ENCODE measurements at places on chromosomes 7 and 10. TPM values are rescaled to one million over a fixed set of nuclear protein-coding genes. Genes with fewer than 3 reads are reported as not detected.

Gene ARMH3
- total RNA-seq = 17.0 TPM

Gene TRIM4
- 9.3 TPM for total RNA-seq

Gene GHRHR
- 2.2 TPM for total RNA-seq

Gene OR2A7
- 0.74 TPM for total RNA-seq

Gene CYREN
- 11.1 TPM for total RNA-seq

Gene CFAP69
- 6.9 TPM for total RNA-seq

Gene EPO
- total RNA-seq = not detected

Gene PVRIG
- total RNA-seq = not detected

Gene PPP3CB
- total RNA-seq = 168 TPM

Gene MRLN
- total RNA-seq = 0.49 TPM

Gene CYP2C8
- 0.74 TPM for total RNA-seq

Gene GPR26
- total RNA-seq = 4.2 TPM

Gene C10orf105
- total RNA-seq = 0.25 TPM

Gene CLCN1
- not detected for total RNA-seq

Gene CRTAC1
- total RNA-seq = 6.6 TPM

Gene SPRN
- 10.6 TPM for total RNA-seq

Gene SPDYE17
- not detected for total RNA-seq

Gene CPXM2
- 0.49 TPM for total RNA-seq

Gene NOD1
- 2.0 TPM for total RNA-seq

Gene MMP21
- 0.25 TPM for total RNA-seq

Gene NCF1
- not detected for total RNA-seq

Gene LBX1
- not detected for total RNA-seq

Gene FAM25A
- total RNA-seq = not detected

Gene HOXA2
- not detected for total RNA-seq

Gene HECW1
- total RNA-seq = 35.4 TPM

Gene CAV2
- total RNA-seq = 19.2 TPM

Gene TMEM184A
- not detected for total RNA-seq

Gene TYSND1
- total RNA-seq = 5.2 TPM

Gene PTPRZ1
- total RNA-seq = 359 TPM

Gene ADK
- total RNA-seq = 28.0 TPM

Gene AP1S1
- total RNA-seq = 96.1 TPM

Gene MNX1
- not detected for total RNA-seq

Gene TBXAS1
- total RNA-seq = 1.2 TPM

All from temporal lobe (tissue), 4 donors.